ENCODE measurements at places on chromosomes 5 and 9.
A peak's percentile ranks its signal among the peaks of the same experiment; 100 is the strongest.

GRCh38 chr5:62312036-62312435, 6.0 kb downstream of the KIF2A start:
- no peak for DNase-seq

- DNase-seq = no peak
Measured at GRCh38 chr5:116844015-116844414, 269.4 kb upstream of the SEMA6A start.

DNA sequence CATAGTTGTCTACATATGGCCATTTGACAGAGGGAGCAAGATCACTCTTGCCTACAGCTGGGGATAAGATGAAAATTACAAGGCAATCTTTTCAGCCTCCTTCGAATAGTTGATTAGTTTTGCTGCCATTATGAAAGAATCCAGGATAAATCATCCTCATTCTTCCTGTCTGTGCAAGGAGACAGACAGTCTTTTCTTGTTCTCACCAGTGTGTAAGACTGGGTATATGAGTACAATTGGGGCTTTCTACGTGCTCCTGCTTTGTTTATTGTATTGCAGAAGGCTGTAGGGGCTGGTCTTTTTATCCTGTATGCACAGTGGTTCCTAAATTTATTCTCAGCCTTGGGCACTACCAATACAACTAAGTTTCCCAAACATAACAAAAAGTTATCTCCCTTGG, 76.8 kb downstream of the SPEF2 start:
- DNase-seq = no peak

GRCh38 chr5:62779010-62779422, 200.4 kb downstream of the LRRC70 start:
- DNase-seq = peak; percentile 49

DNA sequence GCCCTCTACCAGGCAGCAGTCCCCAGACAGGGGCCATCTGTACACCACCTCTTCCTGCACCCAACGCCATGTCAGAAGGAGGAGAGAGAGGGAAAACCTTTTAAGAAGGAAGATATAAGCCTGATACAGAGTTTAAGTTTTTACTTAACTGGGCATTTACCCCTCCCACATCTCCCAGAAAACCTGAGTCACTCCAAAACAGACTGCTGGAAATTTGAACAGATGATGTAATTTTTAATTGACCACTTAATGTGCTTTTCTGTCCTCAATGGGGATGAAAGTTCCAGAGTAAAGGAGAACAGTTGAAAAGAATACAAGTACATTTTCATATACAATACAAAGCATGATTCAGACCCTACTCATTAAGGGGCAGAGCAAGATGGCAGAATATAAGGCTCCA, 63.9 kb downstream of the TTC39B start:
- no peak for DNase-seq

- DNase-seq = no peak
Measured at GRCh38 chr5:120769312-120769872, 305.3 kb downstream of the PRR16 start.

DNA sequence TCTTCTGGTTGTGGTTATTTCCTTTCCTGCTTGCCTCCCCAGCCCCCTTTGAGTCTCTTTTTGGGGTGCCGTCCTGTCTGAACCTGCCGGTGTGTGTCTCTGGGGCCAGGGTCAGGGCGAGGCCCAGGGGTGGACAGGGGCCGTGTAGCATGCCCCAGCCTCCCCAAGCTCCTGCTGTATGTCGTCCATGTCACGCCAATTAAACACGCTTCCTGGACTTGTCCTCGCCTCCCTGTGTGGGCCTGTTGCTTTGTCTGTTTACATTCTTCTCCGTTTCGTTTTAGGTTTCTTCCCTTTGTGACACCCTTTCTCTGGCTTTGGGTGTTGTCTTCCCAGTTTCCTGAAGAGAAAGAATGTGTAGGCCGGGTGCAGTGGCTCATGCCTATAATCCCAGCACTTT, 28.5 kb upstream of the HMCN2 start:
- no peak for DNase-seq

- DNase-seq = no peak
Measured at GRCh38 chr9:90092508-90092907, 487.7 kb downstream of the GADD45G start.

- DNase-seq = no peak
Measured at GRCh38 chr9:6305954-6306563, 22.1 kb upstream of the TPD52L3 start.

DNA sequence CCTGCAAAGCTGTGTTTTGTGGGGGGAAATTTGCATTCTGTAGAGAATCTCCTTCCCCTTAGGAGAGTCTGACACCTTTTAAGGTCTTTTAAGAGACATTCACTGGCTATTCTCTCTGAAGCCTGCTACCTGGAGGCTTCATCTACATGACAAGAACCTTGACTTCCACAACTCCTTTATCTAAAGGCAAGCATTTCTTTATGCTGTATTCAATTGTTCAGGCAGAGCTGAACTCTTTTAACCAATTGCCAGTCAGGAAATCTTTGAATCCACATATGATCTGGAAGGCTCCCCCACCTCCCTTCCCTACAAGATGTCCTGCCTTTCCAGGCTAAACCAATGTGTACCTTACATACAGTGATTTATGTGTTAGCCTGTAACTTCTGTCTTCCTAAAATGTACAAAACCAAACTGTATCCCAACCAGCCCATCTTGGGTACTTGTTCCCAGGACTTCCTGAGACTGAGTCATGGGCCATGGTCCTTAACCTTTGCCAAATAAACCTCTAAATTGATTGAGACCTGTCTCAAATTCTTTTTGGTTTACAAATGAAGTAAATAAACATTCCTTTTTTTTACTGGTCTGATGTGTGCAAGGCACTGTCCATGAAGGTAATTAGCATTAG, 9.9 kb downstream of the C9orf85 start:
- no peak for DNase-seq

DNA sequence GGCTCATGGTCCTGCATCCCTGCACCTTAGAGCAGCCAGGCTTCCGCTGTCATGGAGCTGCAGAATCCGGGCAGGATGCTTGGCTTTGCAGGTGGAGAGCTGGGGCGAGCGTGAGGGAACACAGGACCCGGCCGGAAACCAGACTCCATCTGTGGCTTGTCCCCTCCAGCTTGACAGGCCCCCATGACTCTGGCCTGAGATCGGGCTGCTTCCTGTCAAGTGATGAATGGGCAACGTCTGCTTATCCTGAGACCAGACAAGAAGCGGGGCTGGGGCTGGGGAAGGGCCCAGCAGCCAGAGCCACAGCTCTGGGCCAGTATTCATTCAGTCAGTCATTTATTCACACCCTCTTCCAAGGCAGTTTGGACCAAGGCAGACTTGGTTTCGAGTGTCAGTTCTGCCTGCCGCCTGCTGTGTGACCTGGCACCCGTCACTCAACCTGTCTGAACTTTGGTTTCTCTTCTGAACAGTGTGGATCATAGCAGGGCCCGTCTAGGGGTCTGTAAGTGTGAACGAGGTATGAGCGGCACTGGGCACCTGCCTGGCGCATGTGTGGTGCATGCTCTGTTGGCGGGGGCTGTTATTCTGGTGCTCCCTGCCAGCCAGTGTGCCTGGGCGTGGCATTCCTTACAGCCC, 37.5 kb downstream of the NEK6 start:
- no peak for DNase-seq

DNA sequence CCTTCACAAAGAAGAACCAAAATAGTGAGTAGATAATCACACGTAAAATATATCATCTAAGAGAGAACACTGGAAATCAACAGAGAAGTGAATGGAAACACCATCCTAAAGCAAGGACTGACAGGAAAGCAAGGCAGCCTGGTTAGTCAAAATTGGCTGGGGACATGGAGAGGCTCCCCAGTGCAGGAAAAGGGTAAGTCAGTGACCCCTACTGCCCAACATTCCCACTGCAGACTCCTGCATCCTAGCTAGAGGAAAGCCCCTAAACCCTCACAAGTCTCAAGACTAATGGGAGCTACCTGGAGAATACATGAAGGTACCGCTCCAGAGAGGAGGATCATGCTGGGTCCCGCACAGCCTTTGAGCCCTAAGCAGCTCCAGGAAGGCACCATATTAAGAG, 60.1 kb downstream of the ZDHHC21 start:
- no peak for DNase-seq

GRCh38 chr9:15104826-15105420, 194.7 kb upstream of the FREM1 start:
- peak; percentile 46 for DNase-seq

DNA sequence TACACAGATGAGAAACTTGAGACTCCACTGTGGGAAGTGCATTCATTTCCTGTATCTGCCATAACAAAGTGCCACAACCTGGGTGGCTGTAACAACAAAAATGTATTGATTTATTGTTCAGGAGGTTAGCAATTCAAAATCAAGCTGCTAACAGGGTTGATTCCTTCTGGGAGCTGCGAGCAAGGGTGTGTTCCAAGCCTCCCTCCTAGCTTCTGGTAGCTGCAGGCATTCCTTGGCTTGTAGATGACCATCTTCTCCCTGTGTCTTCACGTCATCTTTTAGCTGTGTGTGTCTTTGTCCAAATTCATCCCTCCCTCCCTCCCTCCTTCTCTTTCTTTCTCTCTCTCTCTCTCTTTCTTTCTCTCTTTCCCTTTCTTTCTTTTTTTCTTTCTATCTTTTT, 258.1 kb downstream of the MSX2 start:
- DNase-seq = no peak

DNA sequence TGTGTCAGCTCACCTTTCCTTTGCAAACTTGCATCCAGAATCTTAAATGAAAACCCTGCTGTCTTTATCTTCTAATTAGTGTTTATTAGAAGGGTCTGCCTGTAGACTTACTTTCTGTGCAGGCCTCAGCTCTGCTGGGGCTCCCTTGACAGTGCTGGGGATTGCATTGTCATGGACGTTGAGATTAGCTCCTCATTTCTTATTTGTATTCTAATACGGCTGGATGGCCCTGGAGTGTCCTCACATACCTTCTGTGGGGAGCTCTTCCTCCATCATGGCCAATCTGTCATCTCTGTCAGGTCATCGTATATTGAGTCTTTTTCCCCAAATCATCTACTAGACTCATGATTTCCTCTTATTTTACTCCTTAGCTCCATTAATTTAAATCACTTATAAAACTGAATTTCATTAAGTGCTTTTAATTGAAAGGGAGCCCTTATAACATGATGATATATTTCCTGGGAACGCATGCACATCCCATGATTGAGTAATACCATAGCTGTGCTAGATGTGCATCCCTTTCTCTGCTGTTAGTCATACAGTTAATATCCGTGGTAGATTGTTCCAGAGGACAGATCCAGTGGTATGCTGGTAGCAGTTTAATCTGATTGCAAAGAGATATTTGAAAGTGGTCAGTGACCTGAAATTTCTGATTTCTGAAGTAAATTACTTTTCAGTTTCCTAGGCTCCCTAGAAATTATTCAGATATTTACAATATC, 61.6 kb downstream of the ICE1 start:
- no peak for DNase-seq

DNA sequence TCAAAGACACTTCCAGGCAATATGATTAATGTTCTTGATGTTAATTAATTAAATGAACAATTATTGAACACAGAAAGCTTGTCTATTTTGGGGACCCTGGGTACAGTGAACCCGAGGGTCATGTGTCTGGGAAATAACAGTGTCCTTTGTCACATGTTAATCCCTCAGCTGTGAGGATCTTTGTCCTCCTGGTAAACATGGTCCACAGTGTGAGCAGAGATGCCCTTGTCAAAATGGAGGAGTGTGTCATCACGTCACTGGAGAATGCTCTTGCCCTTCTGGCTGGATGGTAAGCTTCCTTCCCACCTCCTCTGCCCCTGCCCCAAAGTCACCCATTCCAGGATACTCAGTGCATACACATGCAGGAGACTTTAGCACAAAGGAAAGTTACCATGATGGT, 107.9 kb downstream of the MEGF10 start:
- DNase-seq = no peak

- DNase-seq = peak; percentile 53
Measured at GRCh38 chr9:123929870-123930831, at the start of gene DENND1A. Gene DENND1A (minus strand): TSS chr9:123930126. CDS start chr9:123929905, 221 bp downstream.

- DNase-seq = no peak
Measured at GRCh38 chr5:137580030-137580429, 80.9 kb upstream of the SPOCK1 start.

DNA sequence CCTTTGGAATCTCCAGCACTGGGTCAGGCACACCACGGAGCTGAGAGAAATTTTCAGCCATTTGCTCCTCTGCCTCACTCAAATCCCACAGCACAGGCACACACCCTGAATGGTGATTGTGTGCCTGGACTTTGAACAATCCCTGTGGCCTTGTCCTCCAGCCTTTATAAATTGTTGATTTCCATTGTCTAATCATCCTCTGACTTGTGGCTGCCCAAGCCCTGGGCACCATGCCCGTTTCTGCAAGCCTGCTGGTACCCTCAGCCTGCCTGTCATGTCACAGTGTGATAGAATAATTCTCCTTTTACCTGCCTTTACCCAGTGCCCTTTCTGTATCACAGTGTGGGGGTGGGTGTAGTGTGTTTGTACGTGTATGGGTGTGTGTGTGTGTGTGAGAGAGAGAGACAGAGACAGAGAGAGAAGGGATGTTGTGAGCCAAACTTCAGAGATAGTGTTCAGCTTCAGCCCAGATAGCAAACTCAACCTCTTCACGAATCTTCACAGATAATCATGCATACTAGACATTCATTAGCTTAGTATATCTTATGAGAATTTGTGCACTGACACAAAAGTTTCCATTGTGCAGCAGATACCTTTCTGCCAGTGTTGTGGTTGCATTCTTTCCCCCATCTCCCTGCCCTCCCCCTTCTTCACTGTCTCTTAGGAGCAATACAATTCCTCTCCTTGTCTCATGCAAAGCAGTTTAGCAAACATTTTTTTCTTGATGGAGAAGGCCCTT, 27.8 kb upstream of the SLC44A1 start:
- DNase-seq = no peak

DNA sequence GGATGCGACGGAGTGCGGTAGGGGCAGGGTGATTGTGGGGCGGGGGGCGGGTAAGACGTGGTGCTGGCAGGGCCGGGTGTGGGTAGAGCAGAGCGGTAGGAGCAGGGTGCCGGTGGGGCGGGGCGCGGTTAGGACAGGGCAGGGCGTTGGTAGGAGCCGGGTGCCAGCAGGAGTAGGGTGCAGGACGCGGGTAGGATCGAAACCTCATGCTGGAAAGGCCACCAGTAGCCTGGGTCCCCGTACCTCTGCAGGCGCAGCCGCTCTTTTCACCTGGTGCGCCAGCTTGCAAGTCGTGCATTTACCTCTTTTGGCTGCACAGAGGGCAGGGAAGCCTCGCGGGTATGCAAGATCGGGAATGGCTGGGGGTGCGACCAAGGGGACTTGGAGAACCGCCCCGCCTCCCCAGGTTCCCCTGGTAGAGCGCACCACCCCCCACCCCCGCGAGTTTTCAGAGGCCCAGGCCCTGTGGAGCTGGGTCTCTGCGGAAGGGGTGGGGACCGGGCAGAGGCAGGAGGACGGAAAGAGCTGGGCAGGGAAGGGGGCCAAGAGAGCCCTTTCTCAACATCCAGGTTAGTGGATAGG, 104.8 kb upstream of the SIMC1 start:
- no peak for DNase-seq

DNA sequence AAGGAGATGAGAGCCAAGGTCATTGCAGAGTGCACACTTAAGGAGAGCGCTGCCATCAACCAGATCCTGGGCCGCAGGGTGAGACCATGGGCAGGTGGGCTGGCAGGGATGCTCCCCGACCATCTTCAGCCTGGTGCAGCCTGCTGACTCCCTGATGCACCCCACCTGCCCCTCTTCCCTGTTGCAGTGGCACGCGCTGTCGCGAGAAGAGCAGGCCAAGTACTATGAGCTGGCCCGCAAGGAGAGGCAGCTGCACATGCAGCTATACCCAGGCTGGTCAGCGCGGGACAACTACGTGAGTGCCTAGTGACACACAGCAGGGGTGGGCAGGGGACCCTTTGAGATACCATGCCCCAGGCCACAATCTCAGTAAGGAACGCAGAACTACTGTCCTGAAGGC, 28.3 kb downstream of the TCF7 start:
- no peak for DNase-seq

Measured in DMS 273 treated with DMSO at 0.1 percent for 48 hours (cell line).